ENCODE measurements at places on chromosomes 1 and 21.

- no peak for DNase-seq
These were observed 26.5 kb upstream of the LRRC8C start for GRCh38 chr1:89606227-89606980.

DNA sequence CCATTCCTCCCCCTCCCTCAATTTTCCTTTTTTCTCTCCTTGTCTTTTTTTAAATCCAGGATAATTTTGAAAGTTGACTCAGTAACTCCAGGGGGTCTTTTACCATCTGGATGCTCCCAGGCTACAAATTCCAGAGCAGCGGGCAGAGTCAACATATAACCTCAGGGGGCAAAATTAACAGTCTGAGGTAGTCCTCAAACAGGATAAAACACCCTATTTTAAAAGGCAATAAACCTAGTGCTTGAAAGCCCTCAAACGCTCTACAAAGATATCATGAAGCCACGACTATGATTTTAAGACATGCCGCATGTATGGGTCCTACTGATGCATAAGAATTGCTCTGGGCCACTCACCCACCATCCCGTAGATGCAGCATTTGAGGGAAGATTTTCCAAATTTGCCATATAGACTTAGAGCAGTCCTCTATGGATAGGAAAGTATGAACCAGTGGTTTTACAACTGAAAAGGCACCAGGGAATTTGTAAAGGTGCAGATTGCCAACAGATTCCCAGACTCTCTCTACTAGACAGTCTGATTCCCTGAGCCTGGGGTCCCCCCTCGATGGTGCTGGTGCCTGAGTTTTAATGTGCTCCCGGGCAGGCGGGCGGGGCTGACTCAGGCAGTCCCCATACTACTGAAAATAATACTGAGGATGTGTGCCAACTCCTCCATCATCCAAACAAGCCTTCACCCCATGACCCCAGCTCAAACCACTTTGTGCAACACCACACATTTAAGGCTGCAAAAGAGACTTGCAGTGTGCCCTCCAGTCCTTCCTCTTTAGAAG, 37.2 kb downstream of the PTPN14 start:
- no peak for DNase-seq

DNA sequence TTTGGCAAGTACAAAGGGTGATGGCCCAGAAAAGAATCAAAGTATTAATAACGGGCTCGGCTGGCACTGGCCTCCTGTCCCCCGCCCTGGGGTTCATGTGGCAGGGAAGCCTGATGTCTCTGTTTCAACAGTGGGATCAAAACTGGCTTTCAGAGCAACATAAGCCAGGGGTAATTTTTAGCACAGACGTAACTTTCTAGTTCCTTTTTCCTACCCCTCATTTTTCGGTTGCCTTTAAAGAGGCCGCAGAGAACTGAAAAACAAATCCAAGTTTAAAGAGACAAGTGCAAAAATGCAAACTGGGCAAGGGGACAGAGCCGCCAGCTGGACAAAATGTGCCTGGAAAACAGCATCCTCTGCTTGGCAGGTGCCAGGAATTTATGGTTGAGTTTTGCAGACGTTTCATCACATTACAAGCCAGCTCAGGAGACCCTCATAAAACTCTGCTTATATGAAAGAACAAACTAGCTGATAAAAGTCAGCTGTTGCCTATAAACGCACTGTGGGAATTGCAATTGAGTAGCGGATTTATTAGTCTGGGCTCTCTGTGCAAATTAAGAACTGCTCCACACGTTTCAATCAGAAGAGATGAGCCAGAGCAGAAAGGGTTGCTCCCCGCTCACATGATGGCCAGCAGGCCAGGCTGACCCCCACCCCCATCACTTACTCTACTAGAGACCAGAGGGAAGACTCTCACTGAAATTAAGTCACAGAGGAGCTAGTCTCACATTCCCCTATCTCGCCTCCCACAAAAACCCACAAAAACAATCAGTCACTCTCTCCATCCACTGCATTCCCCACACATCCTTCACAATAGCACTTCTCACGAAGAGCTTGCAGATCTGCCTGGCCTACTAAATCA, 15.8 kb upstream of the CDCA8 start:
- DNase-seq: no peak

DNA sequence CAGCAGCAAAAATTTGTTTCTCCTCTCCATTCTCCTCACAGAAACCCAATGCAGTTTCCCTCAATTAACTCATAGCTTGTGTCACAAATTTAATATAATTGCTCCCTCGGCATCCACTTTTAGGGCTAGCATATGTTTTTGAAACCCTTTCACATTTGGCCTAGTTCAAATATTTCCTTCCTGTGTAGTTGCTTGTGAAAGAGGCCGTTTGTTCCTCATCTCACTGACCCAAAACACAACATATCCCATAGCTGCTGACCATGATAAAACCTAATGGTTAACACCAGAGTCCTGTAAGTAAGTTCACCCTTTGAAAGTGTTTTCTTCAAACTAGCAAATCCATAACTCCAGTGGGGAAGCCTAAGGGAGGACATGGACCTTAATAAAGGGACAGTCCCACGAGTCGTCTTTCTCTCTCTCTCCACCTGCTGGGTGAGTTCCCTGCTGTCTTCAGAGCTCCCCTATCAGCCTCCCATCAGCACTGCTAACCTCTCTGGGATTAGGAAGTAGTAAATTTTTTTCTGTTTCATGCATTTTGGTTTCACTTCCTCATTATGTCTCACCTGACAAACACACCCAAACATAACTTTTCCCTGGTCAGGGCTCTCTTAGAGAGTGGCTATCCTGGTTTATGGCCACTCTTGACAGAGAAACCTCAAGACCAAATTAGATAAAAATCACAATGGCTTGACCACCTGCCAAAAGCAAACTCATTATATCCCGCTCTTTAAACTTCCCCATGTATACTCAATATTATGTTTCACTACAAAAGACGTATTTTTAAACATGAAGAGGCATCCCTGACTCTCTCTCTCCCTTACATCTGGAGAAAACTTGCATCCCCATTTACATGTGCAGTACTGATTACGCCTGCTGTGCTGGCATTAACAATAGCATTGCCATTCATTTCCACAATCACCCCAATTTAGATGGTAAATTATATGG, 177.7 kb upstream of the HP1BP3 start:
- DNase-seq: no peak

- no peak for DNase-seq
These were observed 6.2 kb upstream of the PADI4 start for GRCh38 chr1:17301767-17302166.

DNA sequence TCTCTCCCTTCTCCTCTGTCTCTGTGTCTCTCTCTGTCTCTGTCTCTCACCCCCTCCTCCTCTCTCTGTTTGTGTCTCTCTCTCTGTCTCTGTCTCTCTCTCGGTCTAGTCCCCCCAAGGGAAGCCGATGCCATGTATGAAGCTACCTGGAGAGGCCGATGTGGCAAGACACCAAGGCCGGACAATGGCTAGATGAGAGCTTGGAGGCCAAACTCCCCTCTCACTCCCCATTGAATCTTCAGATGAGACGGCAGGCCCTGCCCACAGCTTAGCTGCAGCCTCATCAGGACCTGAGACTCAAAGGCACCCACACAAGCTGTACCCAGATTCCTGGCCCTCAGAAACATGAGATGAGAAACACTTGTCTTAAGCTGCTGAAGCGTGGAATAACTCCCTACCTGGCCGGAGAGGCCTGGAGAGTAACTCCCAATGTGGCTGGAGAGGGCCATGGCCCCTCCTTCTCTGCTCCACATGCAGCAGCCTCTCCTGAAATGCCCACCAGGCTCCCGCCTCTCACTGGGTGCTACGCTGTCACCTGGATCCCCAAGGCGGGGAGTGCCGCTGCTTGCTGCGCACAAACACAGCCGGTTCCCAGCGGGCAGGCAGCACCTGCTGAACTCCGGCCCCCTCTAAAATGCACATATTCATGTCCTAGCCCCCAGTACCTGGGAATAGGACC, 7.8 kb upstream of the ACTRT2 start:
- no peak for DNase-seq

GRCh38 chr1:210698661-210699060, 370.0 kb downstream of the HHAT start:
- DNase-seq: no peak

GRCh38 chr1:9361630-9362260, 69.1 kb downstream of the SPSB1 start:
- DNase-seq: no peak

GRCh38 chr1:58597076-58597475, 20.0 kb upstream of the TACSTD2 start:
- no peak for DNase-seq

DNA sequence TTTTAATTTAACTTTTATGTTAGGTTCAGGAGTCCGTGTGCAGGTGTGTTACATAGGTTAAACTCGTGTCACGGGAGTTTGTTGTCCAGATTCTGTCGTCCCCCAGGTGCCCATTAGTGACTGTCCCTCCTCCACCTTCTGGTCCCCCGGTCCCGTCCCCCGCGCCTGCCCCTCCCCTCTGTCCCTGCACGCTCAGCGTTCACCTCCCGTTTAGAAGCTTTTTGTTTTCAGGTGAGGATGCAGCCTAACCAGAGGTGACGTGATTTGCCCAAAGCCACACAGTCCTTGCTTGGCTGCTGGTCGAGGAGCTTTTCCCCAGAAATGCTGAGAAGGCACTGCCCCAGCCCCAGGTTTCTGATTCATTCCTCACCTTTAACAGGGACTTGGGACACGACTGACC, 844 bp downstream of the C1orf146 start:
- DNase-seq: no peak

GRCh38 chr1:153652805-153653500, 5.5 kb upstream of the SNAPIN start:
- DNase-seq: no peak

- DNase-seq: no peak
These were observed 120.3 kb downstream of the PROX1 start for GRCh38 chr1:214108097-214108446.

- no peak for DNase-seq
These were observed 1.2 kb downstream of the AK5 start for GRCh38 chr1:77282866-77283539.

- no peak for DNase-seq
These were observed 68.8 kb upstream of the LYST start for GRCh38 chr1:235935235-235936225.

DNA sequence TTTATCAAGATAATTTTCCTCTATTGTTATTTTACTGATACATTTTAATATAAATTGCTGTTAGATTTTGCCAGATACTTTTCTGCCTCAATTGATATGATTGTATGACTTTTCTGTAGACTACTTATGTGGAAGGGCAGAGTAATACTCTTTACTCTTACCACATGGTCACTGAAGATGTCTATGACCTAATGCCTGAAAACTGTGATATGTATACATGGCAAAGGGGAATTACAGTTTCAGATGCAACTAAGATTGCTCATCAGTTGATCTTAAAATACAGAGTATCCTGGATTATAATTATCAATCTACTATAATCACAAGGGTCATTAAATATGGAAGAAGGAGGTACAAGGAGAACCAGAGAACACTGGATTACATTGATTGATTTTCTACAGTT, 1528.0 kb downstream of the BRINP3 start:
- DNase-seq: no peak
